ENCODE measurements at places on chromosomes 12 and 14. TPM values are rescaled to one million over a fixed set of nuclear protein-coding genes. Genes with fewer than 3 reads are reported as not detected.

DNA sequence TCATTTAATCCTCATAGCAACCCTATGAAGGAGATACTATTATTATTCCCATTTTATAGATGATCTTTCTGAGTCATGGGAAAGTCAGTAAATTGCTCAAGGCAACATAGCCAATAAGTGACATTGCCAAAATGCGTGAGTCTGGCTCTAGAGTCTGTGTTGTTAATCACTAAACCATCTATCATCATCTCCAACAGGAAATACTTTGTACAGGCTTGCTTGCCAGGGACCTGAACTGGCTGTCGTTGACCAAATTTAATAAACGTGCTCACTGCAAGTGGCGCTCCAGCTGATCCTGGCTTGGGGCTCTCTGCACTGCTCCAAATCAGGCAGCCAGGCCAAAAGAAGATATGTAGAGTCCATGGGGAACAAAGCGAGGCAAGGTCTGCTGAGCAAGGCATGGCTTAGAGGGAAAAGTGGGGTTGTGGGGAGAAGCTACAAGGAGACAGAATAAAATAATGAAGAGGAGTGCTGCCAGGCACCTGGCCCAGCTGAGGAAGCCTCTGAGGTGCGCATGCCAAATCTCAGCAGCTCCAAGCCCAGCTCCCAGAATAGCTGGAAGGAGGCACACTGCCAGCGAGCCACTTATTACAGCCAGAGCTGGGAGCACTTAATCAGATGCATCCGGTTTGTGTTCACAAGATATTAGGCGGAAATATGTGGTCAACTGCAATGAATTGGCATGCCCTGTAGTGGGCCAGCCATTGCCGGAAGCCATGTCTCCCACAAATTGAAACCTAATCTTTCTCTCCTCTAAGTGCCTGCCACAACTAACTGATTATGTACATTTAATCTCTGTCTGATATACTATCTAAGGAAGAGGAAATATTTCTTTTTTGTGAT lies 43.3 kb upstream of the PTPRO start:
- DNase-seq, result no peak

Gene OR5AU1
- total RNA-seq, result not detected

- no peak for DNase-seq
Observed at GRCh38 chr12:61044766-61045165, 1215.4 kb upstream of the USP15 start.

DNA sequence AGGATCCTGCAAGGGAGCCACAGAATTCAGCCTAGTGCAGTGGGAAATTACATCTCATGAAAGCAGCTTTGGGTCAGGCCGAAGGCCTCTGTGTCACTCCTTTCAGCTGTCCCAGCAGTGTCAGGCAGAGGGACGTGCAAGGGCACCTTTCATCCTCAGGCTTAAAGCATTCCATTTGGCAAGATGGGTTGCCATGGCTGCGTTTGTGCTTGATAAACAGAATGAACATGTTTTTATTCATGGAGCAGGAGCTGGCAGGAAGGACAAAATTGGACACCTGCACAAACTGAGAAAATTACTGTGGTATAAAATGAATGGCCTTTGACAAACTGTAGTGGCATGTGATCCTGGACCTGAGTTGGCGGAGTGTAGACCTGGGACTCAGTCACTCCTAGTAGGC lies 29.4 kb downstream of the ACAD10 start:
- DNase-seq, result no peak

- no peak for DNase-seq
Observed at GRCh38 chr14:56660677-56661389, 81.2 kb downstream of the TMEM260 start.

GRCh38 chr12:21528953-21529352 lies 2.9 kb downstream of the SPX start:
- DNase-seq, result no peak

DNA sequence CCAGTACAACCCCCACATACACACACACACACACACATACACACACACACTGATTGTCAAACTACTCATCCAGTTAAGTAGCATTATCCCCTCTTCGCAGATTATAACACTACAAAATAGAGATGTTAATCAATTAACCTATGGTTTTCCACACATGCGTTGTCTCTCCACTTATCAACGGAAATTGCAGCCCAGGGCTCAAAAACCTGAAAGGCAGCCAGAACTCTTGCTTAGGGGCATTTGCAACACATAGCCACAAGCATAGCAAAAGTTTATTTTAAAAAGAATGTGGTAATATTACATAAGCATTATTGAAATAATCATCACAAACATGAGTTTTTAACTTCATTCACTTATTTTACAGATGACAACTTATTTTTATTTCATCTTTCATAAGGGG lies 265.8 kb downstream of the SLC16A7 start:
- DNase-seq, result no peak

DNA sequence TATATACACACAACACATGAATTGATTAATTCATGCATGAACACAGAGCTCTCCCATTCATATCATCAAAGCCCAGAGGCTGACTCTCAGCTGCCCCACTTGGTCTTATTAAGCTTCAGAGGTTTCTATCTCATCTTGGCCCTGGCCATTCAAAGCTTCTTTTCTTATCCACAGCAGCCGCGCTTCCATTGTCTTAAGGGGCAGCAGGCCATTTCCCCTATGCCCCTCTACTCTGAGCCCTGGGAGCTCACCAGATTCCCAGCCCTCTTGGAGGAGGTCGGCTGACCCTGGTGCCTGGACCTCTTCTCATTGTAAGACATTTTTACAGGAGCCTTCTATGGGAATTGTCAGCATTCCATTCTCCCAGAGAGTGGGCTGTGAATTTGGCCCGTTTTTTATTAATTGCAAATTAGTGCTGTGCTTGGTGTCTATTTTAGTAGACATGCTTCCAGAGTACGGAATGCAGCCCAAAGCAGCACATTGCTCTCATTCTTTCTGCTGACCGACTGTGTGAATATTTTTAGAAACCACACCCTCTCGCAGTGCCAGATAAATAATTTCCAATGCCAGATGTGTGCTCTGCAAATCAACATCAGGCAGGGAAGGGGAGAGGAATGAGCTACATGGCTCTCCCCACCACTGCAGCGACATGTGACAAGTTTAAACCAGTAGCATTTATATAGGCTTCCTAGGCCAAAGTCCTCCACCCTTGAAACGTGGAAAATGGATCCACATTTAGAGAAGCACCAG lies 58.5 kb downstream of the NUAK1 start:
- no peak for DNase-seq

GRCh38 chr14:49594347-49595091 lies 4.2 kb upstream of the LRR1 start:
- DNase-seq, result no peak

GRCh38 chr14:91152499-91152898 lies 38.6 kb downstream of the DGLUCY start:
- no peak for DNase-seq

DNA sequence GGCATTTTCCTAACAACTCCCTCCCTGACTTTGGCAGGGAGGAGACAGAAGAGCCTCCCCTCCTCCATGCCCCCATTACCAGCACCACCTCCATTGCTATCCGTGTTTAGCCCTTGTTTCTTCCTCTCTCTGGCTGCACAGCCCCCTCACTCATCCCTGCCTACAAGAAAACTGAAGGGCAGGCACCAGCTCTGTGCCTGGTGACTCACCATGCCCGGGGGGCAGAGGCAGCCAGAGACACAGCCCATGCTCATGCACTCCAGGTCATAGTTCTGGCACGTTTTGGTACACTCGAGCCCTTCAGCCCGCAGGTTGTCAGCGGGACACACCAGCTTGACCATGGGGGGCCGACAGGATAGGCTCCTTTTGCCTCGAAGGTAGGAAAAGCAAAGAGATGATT lies 80.4 kb downstream of the VWF start:
- no peak for DNase-seq

Gene TTC6
- total RNA-seq, result not detected

Gene LBHD2
- not detected for total RNA-seq

- no peak for DNase-seq
Observed at GRCh38 chr14:52583544-52583943, 30.9 kb downstream of the GPR137C start.
